ENCODE measurements at places on chromosomes 5 and 9.
A peak's percentile ranks its signal among the peaks of the same experiment; 100 is the strongest.

- no peak for DNase-seq
Measured at GRCh38 chr5:4306057-4306456, 710.4 kb downstream of the IRX1 start.

- DNase-seq, result no peak
Measured at GRCh38 chr5:173513521-173513991, 102.9 kb downstream of the BOD1 start.

- no peak for DNase-seq
Measured at GRCh38 chr9:136074706-136075105, 20.4 kb downstream of the NACC2 start.

DNA sequence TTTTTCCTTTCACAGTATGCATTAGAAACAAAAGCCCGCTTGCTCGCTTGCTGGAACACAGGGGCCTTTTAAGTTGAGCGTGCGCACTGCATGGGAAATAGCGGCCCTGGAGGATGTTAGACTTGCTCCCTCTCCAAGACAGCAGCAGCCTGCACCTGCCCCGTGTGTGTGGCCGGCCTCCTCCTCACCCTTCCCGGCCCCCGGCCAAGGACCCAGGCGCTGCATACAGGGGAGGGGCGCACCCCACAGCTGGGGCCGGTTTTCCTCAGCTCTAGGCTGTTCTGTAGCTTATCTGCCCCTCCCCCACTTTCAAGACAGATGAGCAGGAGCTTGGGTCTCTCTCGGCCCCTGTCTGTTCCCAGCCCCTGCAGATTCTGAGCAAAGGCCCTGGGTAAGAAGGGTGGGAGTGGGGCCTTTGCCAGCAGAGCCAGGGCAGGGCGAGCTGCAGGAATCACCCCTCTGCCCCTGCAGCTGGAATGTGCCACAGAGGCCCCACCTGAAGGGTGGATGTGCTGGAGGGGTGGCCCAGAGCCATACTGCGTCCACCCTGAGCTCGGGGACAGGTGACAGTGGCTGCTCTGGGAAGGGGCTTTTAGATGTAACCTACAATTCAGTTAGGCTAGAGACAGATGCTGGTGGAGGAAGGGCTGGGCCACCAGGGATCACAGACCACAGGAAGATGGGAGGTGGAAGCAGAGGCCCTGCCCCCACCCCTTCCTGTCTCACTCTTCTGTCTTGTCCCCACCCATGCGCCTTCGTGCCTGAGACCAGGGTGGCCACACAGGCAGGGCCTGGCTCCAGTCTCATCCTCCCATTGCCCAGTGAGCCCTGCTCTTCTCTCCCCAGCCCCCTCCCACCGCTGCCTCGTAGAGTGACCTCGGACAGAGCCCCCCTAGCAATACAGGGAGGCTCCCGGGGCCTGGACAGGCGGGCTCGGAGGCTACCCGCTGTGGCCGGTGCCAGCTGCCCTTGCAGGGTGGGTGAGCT is 132.4 kb downstream of the DAB2IP start:
- DNase-seq, result no peak

DNA sequence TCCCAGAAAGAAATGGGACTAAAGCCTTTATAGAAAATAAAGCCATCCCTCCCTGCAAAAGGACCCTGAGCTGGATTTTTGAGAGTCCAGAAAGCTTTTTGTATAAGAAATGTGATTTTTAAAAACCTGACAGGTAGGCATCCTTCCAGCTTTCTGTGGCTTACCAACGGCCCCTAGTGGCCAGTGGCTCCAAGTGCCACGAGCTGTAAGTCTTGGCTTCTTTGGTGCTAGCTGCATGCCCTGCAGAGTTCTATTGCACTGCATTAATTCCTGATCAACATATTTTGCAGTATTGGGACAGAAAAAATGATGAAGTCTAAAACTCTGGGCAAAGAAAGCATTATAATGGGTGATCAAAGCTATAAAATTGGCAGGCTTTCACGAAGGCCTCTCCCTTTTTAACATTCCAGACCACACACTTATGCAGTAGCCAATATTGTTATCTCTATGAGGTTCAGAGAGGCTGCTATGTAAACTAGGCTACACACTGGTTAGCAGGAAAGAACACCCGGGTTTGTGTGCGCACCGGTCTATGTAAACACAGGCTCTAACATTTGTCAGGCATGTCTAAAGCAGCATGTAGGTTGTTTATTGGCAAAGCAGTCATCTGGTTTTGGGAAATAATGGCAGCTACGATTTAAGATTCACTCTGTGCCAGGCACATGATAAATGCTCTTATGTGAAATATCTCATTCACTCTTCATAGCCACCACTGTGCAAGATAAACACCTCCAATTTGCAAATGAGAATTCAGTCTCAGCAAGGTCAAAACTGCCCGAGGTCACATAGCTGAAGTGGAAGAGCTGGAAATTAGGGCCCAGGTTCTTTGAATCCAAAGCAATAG is 55.2 kb downstream of the NMUR2 start:
- no peak for DNase-seq

DNA sequence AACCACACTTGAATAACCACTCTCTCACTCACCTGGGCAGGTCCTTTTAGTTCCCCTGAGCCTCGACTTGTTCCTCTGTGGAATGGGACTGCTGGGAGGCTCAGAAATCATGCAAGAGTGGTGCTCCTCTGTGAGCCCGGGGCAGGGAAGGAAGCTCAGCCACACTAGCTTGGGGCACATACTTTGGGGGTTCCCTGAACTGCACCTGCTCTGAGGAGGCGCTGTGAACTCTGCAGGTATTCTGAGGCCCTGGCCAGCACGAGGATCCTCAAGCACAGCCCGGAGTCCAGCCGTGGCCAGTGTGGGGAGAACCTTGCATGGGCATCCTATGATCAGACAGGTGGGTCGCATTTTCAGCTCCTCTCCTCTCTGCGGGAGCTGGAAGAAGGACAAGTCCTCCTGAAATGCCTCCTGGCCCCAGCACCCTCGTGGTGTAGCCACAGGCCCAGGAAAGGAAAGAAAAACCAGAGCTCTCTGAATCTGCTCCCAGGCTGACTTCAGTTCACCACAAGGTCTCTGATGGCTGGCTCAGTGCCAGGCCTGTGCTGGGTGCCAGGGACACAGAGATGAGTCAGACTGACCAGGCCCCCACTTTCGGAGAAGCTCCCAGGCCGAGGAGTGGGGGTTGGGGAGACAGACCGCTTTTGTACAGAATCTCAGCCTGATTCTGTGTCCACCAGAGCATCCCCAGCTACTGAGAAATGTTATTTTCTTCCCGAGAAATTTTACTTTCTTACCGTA is 11.9 kb downstream of the GLIPR2 start:
- peak; percentile 92 for DNase-seq

- DNase-seq, result no peak
Measured at GRCh38 chr5:160516696-160517530, 95.3 kb downstream of the PTTG1 start.

DNA sequence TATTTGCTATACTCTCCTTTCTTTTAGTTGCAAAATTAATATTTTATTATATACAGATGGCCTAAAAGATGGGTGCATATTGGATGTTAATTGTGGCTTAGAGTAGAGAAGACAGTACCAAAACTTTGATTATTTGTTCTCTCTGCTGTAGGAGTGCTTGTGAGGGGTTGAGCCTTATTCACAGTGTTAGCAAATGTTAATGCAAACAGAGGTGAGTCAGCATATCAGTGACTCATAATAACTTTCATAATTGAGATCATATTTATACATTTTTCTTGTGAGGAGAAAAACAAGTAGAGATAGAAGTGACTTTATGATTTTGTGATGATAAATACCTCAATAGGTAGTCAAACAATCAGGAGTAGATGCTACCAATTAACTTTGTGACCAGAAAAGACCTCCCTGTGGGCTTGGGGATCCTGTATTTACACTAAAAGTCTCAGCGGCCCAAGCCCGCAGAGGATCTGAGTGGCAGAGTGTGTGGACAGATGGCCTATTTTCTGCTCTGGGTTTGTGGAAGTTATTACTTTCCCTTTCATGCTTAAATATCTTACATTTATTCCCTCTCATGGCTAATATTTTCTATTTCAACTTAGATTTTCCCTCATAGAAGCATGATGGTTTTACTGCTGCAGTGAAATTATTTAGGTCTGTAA is 226.5 kb downstream of the TAF11L14 start:
- no peak for DNase-seq

GRCh38 chr9:2427120-2427891 is 194.3 kb upstream of the VLDLR start:
- DNase-seq, result no peak

GRCh38 chr5:133405275-133406034 is 206.9 kb downstream of the FSTL4 start:
- no peak for DNase-seq

DNA sequence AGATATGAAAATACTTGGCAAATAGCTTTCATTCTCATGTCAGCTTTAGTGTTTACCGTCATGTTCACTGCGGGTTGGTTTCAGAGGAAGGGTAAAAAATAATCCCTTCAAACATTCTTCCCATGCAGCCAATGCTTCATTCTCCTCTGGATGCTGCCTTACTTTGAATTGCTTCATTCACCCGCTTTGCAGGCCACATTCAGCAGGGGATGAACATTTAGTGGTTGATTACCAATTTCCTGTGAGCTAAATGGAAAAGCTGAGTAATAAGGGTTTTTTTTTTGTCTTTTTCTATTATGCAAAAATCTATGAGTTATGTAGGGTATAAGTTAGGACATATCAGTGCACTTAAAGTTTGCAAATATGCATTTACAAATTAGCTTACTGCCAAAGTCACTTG is 96.3 kb upstream of the MEF2C start:
- DNase-seq, result no peak

GRCh38 chr5:96384353-96384752 is 48.7 kb downstream of the PCSK1 start:
- DNase-seq, result peak; percentile 50

- no peak for DNase-seq
Measured at GRCh38 chr9:136255166-136255538, 9.5 kb upstream of the QSOX2 start.

DNA sequence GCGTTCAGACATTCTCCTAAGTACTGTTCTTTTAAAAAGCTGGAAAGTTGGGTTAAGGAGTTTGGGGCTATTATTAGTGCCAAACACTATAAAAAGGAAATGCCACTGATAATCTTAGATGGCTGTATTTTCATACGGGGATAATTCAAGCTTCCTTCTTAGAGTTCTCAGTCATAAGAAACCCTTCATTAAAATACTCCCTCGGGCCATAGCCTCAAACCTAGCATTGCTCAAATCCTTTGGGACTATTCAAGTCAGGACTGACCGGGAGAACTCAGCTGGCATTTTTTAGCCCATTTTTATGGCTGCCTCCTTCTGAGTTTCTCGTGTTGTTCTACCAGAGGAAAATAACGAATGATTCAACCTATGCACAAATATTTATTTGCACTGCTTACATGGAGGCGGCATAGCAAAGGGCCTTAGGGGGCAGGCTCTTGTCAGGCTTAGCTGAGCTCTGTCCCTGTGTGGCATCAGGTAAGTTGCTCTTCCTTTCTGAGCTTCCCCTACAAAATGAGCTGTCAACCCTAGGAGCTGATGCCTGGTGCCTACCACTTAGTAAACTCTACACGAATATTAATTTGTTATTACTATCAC is 33.5 kb upstream of the ADAM19 start:
- no peak for DNase-seq

DNA sequence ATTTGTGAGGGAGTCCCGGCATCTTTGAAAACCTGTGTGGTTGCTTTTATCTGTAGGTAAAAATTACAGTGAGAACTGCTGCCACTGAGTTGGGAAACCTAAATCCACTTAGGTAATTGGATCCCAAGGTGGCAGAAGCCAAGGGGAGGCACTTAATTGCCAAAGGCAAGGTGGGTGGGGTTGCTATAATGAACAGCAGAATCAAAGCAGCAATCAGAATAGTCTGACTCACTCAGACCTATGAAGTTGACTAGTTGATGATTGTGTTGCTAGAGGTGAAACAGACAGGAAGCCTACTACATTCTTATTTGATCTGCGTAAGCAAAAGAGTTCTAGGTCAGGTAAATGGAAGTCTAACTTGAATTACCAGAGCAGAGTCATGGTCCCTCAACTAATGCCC is 17.3 kb upstream of the BICD2 start:
- DNase-seq, result no peak

DNA sequence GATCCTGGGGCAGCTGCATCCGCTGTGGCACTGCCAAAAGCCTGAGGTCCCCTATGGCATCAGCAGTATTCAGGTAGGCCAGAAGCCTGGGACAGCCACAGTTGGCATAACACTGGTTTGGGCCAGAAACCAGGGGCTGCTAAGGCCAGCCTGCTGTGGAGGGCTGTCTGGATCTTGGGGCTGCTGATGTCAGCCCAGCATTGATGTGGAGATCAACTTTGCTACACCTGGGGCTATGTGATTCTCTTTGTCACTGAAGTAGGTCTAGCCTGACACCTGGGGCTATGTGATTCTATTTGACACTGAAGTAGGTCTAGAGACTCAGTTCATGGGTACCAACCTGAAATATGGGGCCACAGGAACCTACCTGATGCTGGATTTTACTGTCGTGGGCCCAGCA is 411.5 kb downstream of the RASEF start:
- no peak for DNase-seq

- no peak for DNase-seq
Measured at GRCh38 chr9:100715100-100715380, 137.2 kb downstream of the CAVIN4 start.

- no peak for DNase-seq
Measured at GRCh38 chr5:52269859-52270258, 517.9 kb upstream of the ITGA1 start.

DNA sequence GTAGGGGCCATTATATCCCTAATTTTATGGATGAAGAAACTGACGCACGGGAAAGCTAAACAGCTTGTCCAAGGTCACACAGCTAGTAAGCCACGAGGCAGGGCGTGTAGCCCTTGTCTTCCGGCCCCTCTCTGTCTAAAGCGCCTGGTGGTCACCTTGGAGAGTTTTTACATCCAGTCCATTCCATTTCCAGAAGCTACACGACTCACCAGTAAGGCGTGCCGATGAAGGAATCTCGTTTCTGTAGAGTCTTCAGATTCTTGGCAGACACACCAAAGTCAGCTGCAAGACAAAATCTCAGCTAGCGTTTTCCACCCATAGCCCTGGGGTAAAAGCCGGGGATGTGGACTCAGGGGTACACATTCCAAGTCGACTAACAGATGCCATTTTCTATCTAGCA is 80.5 kb downstream of the STK10 start:
- no peak for DNase-seq

- no peak for DNase-seq
Measured at GRCh38 chr5:1801967-1802295, 724 bp downstream of the NDUFS6 start.

- DNase-seq, result peak; percentile 2
Measured at GRCh38 chr9:120109242-120109641, 470.7 kb downstream of the CDK5RAP2 start.

DNA sequence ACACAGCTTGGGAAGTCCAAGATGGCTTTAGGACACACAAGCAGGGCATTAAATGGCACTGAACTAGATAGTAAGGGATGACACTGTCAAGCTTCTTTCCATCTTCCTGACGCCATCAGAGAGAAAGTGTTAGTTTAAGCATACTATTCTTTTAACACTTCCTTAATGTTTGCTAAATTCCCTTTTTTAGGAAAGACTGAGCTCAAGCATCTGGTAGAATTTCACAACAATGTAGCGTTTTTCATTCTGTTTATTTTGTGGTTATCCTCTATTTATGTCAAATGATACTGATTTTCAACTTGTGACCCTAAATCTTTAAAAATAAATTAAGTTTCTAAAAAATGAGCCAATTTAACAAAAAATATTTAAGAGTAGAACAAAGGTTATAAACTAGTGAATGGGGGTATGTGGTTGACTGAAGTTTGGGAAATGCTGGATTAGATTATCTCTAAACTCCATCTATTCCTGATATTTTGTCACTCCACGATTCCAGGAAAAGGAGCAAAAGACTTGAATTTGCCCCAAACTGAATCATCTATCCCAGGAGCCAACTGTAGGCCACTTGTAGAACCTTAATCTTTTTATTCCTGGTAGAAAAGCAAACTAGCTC is 147.4 kb upstream of the KLF9 start:
- DNase-seq, result peak; percentile 29

Data from SJSA1 (cell line).